Ammon's horn (tissue), 1 donor: ENCODE measurements at places on chromosomes 13 and 19.

- no peak for DNase-seq
Observed at GRCh38 chr19:2612619-2613249, 89.8 kb downstream of the GNG7 start.

DNA sequence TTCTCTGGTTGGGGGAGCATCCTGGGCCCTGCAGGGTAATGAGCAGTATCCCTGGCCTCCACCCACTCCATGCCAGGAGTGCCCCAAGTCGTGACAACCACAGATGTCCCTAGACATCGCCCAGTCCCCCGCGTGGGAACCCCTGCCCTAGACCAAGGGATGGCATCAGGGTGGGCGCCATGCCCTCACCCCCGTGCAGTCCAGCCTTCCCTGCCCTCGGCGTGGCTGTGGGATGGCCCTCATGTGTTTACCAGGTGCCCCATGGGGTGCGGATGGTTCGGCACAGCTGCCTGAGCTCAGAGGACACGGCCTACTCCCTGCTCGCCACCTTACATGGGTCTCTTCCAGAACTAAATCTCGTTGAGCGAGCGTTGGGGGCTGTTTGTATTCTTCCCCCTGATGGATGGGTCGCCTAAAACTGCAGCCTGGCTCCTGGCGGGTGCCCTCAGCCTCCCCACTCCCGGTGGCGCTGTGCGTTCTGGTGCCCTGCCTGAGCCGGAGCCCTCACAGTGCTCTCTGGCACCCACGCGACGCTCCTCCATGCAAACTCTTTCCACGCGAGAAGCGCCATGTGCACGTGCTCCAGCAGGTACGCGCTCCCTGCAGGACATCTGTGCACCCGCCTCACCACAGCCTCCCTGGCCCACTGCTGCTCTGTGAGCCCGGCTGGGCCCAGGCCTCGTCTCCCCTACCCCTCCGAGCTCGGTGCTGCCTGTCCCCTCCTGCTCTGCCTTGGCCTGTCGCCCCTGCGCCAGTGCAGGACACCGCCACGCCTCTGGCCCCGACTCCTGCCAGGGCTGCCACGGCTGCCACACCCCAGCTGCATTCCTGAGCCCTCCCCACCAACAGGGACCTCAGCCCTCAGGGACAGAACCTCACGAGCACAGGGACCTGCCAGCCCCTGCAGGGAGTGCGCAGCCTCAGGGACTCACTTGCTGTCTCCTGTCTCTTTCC lies 145.0 kb downstream of the KDM4B start:
- DNase-seq, result no peak

DNA sequence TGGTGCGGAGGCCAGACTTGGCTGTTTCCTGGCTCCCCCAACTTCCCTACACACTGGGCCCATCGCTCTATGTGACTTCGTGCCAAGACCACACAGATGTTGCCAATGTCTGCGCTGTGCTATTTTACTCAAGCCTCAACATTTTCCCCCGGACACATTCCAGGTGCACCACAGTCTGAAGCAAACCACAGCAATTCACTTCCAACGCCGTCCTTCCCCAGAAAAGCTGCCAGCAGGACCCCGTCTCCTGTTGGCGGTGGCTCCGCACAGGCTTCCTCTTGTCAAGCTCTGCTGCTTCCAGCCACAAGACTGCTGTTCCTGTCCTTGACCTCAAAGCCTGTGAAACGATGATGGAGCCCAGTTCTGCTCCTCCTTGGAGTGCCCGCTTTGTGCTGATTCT lies 100.7 kb downstream of the CRYL1 start:
- DNase-seq, result no peak

GRCh38 chr13:71316792-71317363 lies 550.1 kb downstream of the DACH1 start:
- DNase-seq, result no peak

DNA sequence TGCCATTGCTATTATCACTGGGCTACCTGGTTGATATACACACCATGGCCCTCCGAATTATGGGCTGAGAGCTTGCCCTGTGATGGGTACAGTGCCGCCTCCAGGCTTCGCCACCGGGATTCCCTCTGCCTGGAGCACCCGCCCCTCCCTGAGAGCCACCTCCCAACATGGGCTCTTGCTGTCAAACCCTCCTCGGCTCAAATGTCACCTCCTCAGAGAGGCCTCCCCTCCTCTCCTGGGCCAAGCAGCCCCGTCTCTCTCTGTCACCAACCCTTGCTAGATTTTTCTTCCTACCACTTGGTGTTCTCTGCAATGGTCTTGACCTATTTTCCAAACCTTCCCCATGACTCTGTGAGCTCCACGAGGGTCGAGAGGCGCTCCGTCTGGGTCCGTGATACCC lies 12.2 kb upstream of the TLE2 start:
- DNase-seq, result no peak

- no peak for DNase-seq
Observed at GRCh38 chr13:39422845-39423565, 180.0 kb downstream of the LHFPL6 start.

DNA sequence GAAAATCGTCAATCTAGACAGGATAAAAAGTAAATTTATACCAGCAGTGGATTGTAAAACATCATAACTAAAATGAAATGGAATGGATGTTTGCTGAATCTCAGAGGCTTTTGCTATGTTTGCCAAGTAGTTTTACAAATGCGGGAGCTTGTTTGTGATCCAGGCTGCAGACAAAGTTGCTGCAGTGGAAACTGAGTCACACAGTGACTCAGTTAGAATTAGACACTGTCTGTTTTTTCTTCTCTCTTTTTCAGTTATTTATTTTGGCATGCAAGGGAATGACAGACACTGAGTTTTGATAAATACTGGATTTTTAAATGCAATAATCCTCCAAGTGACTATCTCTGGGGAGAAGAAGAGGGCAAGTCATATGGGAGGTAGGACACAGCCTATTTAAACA lies 4.6 kb upstream of the PNMA8A start:
- DNase-seq, result no peak

DNA sequence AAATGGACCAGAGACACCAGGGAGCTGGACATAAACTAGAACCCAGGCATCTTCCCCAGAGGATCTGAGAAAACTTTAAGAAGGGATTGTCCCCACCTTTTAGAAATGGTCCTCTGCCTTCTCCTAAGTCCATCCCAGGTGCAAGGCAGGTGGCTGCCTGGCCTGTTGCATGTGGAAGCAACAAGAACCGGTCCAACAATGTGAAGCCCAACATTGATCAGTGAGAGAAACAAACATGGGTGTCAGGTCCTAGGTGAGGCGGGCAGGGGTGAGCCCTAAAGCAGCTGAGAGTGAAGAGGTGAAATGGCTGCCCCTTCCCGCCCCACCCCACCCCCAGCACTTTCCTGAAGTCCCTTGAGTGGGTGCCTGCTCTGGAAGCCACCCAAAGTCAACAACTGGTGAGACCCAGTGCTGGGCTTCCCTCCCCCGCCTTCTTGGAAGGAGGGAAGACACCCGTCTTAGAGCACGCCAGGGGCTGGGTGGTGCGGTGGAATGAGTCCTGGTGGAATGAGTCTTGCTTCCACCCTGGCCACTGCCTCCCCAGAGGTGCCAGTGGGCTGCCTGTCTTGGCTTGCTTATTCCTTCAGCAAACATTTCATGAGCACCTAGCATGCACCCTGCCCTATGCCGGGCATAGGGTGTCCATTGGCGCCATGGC lies 1.7 kb downstream of the AP1M1 start:
- no peak for DNase-seq

- DNase-seq, result peak; percentile 61
Observed at GRCh38 chr19:4140237-4140711, 13.2 kb upstream of the CREB3L3 start.

DNA sequence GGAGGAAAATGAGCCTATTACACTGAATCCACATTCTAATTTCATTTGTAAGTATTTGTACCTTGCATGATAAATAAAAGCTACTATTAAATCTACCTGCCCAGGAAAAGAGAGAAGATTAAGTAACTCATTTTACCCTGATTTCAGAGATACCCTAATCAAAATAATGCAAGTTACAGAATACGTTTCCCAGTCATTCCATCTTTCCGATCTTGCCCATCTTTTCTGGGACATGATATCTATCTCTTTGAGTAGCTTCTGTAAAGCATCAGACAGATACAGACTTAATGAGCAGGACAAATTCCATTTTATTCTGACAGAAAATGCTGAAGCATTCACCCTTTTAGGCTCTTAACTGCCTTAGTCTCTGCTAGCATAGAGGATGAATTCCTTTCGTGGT lies 56.6 kb downstream of the SPRY2 start:
- DNase-seq, result no peak
